Naive thymus-derived CD4-positive, alpha-beta T cell (primary cell): ENCODE measurements at places on chromosomes 1 and 21. TPM values are rescaled to one million over a fixed set of nuclear protein-coding genes. Genes with fewer than 3 reads are reported as not detected.

ZFP69 gene
- total RNA-seq: 3.9 TPM

YTHDF2 gene
- 72.0 TPM for total RNA-seq

ACTA1 gene
- total RNA-seq: not detected

FLG2 gene
- total RNA-seq: not detected in 2 replicates

KIF2C gene
- total RNA-seq: 1.1 TPM

OLFML2B gene
- total RNA-seq: 0.35 TPM

MNDA gene
- total RNA-seq: 4.5 TPM

PTPRF gene
- 1.8 TPM for total RNA-seq

GPR89A gene
- total RNA-seq: 36.5 TPM

HPDL gene
- 6.7 and 7.5 TPM in 2 replicates for total RNA-seq

SPRR4 gene
- not detected in 2 replicates for total RNA-seq

EFHD2 gene
- 258 TPM for total RNA-seq

CDC20 gene
- 0.46 TPM for total RNA-seq

HSF2BP gene
- 0.67 TPM for total RNA-seq

SPATA1 gene
- 2.4 TPM for total RNA-seq

CGN gene
- 2.4 TPM for total RNA-seq

SPATA21 gene
- total RNA-seq: not detected

SH2D1B gene
- not detected for total RNA-seq

C8A gene
- total RNA-seq: not detected

ZNF672 gene
- total RNA-seq: 42.7 TPM

SAMSN1 gene
- total RNA-seq: 43.8 TPM

CDC42SE1 gene
- total RNA-seq: 509 TPM

SPRR3 gene
- total RNA-seq: not detected

FNDC7 gene
- total RNA-seq: 0.13 TPM

UBL4B gene
- total RNA-seq: not detected in 2 replicates

OLFM3 gene
- not detected for total RNA-seq

OR2T29 gene
- total RNA-seq: not detected

OR6K3 gene
- total RNA-seq: not detected in 2 replicates

TMEM81 gene
- 8.3 TPM for total RNA-seq

MPZ gene
- 10.8 TPM for total RNA-seq

SLC35E2B gene
- 72.1 TPM for total RNA-seq

PIGP gene
- 9.1 TPM for total RNA-seq

NES gene
- not detected for total RNA-seq
